Hematopoietic multipotent progenitor cell treated with erythropoietin and hydrocortisone succinate and interleukin-3 and kit ligand, for 4 days (in vitro differentiated cells): ENCODE measurements at places on chromosomes 16 and 17.

DNA sequence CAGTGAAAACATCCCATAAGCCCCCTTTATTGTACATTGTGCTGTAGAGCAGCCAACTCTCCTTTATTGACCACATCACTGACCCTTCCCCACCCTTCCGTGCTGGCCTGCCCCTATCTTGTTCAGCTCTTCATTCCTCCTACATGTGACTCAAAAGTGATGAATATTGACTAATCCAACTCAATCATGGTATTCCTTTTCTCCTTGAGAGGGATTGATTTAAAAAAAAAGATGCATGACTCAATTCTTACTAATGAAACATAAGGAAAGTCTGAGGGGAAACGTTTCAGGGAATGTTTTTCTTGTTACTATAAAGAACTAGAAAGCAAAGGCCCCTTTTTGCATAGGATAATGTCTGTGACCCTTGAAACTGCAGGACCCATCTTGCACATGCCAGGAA, 125.2 kb upstream of the SOX9 start:
- no peak for DNase-seq

- no peak for DNase-seq
These were observed 13.0 kb upstream of the MTSS2 start for GRCh38 chr16:70698901-70699300.

DNA sequence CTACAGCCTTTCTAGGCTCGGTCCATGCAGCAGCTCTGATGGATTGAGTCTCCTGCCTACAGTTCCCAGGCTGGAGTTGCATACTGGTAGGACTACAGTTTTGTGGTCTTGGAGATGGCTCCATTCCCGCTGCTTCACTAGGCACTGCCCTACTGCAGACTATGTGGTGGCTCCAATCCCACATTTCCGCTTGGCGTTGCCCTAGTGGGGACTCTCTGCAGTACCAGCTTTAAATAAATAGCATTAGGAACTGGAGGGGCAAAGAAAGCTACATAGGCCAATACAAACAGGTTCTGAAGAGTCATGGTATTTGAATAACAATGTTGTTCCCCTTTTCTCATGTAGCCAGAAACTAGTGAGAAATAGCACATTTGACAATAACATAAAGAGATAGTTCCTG, 5.4 kb upstream of the GOSR2 start:
- peak; percentile 20 for DNase-seq

- DNase-seq = no peak
These were observed 64.0 kb downstream of the GP2 start for GRCh38 chr16:20263138-20263855.

DNA sequence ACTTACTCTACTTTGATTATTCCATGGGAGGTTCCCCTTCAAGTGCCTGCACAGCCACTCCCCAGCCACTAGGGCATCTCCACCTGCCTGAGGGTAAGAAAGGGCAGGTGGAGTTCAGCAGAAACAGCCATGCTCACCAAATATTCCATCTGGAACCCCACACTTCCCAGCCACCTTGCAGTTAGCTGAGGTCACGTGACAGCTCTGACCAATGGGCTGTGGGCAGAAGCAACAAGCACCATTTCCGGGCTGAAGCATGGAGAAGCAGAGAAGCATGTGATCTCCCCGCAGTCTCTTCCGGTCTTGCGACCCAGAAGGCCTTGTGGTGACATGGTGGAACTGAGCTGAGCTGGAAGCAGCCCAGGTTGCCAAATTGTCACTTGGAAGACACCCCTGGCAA, 108.6 kb downstream of the CCT6B start:
- no peak for DNase-seq

DNA sequence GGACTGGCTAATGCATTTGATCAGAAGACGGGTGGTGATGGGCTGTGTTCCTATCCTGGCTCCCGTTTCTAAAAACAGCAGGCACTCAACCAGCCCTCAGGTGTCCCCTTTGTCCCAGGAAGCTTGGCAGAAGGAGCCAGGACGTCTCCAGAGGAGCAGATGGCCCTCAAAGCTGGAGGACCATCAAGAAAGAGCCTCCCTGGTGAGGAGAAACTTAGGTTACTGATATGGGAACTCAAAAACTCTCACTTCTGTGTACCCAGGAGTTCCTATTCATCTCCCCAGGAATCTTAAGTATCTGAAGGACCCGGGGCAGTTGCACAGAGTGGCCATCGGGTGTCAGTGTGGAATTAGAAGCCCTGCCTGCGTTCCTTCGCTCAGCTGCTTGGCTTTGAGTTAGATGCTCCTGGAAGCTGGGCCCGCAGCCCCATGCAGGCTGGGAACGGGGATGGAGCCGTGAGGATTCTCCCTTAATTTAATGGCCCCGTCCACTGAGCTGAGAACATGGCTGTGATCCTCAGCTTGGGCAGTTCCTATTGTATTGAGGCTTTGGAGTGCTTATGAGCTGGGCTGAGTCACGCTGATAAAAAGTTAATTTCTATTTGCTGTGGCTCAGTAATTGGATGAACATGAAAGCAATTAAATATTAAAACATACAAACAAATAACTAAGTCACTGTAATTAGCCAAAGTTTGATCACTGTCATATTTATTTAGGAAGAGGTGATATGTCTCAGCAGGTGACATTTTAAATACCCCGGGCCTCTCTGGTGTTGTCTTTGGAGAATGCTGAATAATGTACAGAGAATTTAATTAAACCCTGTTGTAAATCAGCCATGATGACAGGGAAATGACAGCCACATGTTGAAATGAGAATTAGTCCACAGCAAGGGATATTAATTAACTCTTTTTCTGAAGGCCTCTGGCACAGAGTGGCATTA, 402.1 kb downstream of the SEC14L1 start:
- DNase-seq = peak; percentile 91

DNA sequence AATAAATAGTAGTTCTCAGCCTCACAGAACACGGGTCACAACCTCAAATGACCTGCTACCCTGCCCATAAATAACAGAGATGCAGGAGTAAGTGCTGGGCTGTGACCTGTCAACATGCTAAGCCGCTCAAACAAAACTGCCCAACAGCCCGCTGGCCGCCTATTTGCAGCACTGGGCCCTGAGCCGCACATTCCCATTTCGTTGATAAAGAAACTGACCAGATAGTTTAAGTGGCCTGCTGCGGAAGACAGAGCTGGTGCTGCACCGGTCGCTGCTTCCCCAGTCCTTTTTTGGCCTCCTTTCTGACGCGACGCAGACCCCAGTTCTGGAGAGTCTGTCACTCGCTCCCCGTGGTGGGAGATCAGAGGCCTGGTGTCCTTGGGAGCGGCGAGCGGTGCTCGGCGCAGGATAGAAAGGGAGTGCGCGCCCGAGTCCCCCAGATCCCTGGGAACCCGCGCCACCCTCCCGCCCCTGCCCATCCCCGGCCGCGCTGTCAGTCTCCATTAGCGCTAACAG, 349 bp upstream of the SLC6A2 start:
- no peak for DNase-seq

DNA sequence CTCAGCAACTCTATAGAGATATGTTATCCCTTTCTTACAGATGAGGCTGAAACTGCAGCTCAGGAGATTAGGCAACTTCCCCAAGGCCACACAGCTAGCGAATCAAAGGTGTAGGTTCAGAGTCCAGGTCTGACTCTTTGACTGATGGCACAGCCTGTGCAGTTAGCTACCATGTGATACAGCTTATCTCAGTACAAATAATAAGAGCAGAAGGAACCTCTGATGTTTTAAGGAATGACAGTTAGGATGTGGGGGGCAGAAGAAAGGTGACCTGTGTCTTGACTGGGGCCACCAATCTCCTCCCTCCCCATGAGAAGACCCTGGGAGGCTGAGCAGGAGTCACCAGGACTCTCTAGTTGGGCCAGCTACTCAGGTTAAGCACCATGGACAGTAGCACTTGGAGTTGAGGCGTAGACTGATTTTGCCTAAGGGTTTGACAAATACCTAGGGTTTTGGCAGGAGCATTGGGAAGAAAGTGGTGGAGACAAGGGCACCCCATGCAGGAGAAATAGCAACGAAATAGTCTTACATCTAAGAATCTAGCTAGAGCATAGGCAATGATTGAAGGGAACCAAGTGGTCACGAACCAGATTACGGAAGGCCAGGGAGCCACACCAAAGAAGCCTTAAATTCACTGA, 22.8 kb upstream of the ACSM2B start:
- DNase-seq = peak; percentile 42

GRCh38 chr16:88869673-88869980, 3.2 kb upstream of the PABPN1L start:
- no peak for DNase-seq

- DNase-seq = no peak
These were observed 44.6 kb downstream of the SMPD3 start for GRCh38 chr16:68403704-68404103.

- peak; percentile 59 for DNase-seq
These were observed 6.8 kb downstream of the PRCD start for GRCh38 chr17:76546556-76547182.

GRCh38 chr16:21233521-21234150, at the start of gene ANKS4B:
ANKS4B (plus strand) TSS chr16:21233699; CDS start chr16:21233738, 39 bp downstream.
- DNase-seq = no peak

GRCh38 chr17:1087381-1088241, 90.7 kb downstream of the TIMM22 start:
- peak; percentile 49 for DNase-seq

DNA sequence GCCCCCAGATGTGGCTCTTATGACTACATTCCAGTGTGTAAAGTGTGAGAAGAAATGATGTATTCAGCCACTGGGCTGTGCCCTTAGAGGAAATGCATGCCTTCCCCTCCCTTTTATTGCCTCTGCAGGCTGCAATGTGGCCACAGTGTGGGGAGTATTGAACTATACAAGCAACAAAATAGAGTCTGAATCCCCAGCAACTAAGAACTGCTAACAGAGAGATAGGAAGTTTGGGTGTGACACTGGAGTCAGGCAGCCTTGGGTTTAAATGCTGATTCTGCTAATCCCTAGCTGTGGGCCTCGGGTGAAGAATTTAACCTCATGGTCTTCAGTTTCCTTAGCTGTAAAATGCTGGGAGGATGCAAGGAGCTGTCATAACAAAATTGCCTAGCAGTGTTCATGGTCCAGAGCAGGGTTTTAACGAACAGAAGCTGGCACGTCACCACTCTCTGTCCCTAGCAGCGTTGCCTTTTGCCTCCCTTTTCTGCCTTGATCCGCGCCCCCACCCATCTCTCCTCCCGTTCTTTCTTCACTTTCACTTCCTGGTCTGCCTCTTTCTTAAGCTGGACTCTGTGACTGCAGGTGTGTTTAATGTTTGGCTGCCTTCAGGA, 50.3 kb downstream of the KPNA2 start:
- peak; percentile 70 for DNase-seq

DNA sequence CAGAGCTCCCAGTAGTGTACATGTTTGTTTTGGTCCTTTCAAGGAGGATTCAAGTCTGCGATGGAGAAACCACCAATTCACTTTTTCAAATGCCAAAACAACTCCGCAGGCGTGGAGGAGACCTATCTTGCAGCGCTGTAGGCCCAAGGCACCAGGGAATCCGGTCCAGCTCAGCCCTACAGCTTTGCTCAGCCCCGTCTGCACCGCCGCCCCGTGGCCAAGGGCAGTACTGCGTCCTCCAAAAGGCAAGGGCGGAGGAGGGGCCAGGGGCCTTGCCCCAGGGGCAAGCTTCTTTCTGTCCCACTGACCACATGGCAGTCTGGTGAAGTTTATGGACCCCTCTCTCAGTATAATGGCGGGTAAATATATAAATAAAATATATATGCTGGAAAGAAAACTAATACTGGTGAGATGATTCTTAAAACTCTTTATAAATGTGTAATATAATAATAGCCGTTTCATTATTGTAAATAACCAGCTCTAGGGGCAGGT, 709 bp upstream of the CD300LG start:
- DNase-seq = peak; percentile 82

DNA sequence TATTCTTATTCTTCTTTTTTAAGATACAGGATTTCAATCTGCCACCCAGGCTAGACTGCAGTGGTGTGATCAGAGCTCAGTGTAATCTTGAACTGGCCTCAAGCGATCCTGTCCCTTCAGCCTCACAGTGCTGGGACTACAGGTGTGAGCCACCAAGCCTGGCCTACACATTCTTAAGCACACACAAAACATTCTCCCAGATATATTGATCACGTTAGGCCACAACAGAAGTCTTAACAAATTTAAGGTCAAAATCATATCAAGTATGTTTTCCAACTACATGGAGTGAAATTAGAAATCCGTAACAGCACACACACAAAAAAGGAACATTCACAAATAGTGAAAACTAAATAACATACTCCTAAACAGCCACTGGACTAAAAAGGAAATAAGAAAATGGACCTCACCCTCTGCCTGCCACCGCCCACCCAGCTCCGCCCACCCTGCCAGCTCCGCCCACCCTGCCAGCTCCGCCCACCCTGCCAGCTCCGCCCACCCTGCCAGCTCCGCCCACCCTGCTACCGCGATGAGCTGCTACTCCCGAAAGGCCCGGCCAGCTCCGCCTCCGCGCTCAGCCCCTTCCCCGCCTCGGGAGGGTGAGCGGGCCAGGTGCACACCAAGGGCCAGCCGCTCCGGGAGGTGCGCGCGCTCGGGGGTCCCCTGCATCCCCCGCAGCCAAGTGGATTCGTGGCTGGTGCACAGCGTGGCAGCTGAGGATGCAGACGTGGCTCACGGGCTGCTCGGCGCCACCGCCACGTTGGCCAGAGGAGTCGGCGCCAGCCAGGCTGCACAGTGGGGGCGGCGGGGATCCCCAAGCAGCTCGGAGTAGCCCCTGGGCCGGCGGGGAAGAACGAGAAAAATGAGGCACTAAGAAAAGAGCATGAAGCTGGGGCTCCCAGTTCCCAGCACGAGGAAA, 41.2 kb downstream of the C16orf87 start:
- peak; percentile 84 for DNase-seq

- DNase-seq = no peak
These were observed 110.4 kb downstream of the SPAG9 start for GRCh38 chr17:51010173-51010675.

DNA sequence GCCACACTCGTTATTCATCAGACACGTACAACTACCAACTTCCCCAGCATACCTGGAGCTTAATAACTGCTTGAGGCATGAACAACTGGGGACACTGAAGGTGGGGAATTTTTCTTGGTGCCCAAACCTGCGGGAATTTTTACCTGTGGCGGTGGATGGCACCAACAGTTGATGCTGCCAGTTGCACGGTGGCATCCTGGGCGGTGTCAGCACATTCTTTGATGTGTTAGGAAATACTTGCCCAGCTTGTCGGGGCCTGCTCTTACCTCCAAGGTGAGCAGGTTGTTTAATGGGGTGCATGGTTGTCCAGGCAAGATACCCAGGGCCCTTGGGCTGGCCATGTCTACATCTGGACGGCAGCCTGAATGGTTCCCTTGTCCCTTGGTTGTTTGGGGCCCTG, 79.6 kb downstream of the CRISPLD2 start:
- no peak for DNase-seq

DNA sequence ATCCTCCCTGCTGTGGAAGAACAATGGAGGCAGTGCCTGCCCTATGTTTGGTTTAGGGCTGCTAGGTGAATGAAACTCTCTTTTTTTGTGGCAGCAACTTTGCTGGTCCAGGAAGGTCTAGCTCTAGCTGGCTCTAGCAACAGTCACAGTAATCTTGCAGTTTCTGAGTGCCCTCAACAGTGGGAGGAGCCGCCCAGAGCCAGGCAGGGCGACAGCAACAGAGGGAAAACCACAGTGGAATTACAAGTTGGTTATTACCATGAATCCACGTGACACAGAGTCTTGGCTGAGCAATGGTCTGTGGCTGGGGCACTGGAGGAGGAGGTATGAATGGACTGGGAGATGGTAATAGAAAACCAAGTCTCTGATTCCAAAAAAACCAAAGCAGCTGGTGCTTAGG, 10.3 kb downstream of the HSPB9 start:
- peak; percentile 88 for DNase-seq
